Activated T-cell treated with anti-CD3 and anti-CD28 coated beads, Interleukin-2, amount 50 U/mL, for 24 hours (primary cell): ENCODE measurements at places on chromosomes 6 and 20.

GRCh38 chr20:41692479-41693135, 74.4 kb upstream of the CHD6 start:
- peak; percentile 84 for DNase-seq
- H3K4me3 ChIP-seq: peak overlapping the region; percentile 86
- peaks cover 16% of the 10 kb centered on the region for H3K4me1 ChIP-seq
- H3K27me3 ChIP-seq: peaks cover 3% of the 10 kb centered on the region

GRCh38 chr6:152226119-152226518, 411.0 kb downstream of the SYNE1 start:
- H3K4me1 ChIP-seq: peaks cover 10% of the 10 kb centered on the region
- peak overlapping the region; percentile 52 for H3K27ac ChIP-seq
- peaks cover 64% of the 10 kb centered on the region for H3K36me3 ChIP-seq
- no peaks in the 10 kb centered on the region for H3K27me3 ChIP-seq

- H3K36me3 ChIP-seq: no peaks in the 10 kb centered on the region
- H3K4me1 ChIP-seq: no peaks in the 10 kb centered on the region
- H3K27me3 ChIP-seq: peaks cover 12% of the 10 kb centered on the region
- no peak overlapping the region for H3K27ac ChIP-seq
- DNase-seq: no peak
Observed at GRCh38 chr6:107466062-107466461, 6.7 kb upstream of the PDSS2 start.

DNA sequence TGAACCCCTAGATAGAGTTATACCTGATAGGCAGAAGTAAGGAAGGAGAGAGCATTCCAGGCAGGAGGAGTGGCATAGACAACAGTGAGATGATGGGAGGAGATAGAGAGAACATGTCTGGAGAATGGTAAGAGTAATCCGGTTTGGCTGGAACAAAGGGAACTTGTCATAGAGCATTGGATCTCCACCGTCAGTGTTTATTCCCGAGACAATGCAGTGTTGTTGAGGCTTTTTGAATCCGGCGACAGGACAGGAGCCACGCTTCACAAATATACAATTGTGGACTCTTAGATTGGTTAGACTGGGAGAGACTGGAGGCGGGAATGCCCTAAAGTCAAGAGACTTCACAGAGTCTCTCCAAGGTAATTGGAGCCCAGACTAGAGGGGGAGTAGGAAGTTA, 119.8 kb downstream of the ANKS1A start:
- no peak for DNase-seq
- H3K27ac ChIP-seq: no peak overlapping the region
- H3K27me3 ChIP-seq: no peaks in the 10 kb centered on the region
- peaks cover 5% of the 10 kb centered on the region for H3K36me3 ChIP-seq
- H3K4me3 ChIP-seq: no peak overlapping the region
- peaks cover 11% of the 10 kb centered on the region for H3K4me1 ChIP-seq

- H3K4me3 ChIP-seq: no peak overlapping the region
- DNase-seq: peak; percentile 76
- peaks cover 17% of the 10 kb centered on the region for H3K36me3 ChIP-seq
- H3K27me3 ChIP-seq: peaks cover 46% of the 10 kb centered on the region
- H3K4me1 ChIP-seq: peaks cover 45% of the 10 kb centered on the region
- no peak overlapping the region for H3K27ac ChIP-seq
Observed at GRCh38 chr6:44268095-44268628, 2.1 kb upstream of the TMEM151B start.

- peak overlapping the region; percentile 65 for H3K4me3 ChIP-seq
- H3K27ac ChIP-seq: peak overlapping the region; percentile 98
- DNase-seq: peak; percentile 52
- H3K36me3 ChIP-seq: peaks cover 98% of the 10 kb centered on the region
- no peaks in the 10 kb centered on the region for H3K27me3 ChIP-seq
Observed at GRCh38 chr6:30735668-30736314, 6.7 kb downstream of the FLOT1 start.

GRCh38 chr6:25366903-25367545, 87.8 kb downstream of the CARMIL1 start:
- peak overlapping the region; percentile 82 for H3K27ac ChIP-seq
- no peaks in the 10 kb centered on the region for H3K36me3 ChIP-seq
- peak; percentile 47 for DNase-seq
- H3K4me1 ChIP-seq: peaks cover 63% of the 10 kb centered on the region
- H3K27me3 ChIP-seq: no peaks in the 10 kb centered on the region

DNA sequence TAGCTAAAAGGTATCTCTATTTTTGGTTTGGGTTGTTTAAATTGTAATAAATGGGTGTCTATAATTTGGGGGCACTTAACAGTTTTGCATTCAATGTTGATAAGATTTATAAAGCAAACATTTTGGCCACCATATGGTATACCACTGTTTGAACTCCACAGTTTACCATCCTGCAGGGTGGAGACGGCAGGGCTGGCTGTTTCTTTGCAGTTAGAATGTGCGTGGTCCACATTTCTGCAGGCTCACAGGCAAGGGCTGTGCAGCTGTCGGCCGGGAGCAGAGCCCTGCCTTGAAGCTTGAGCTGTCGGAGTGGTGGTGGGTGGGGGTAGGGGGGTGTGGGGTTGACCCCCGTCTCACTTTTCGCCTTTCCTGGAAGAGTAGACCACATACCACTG, 135.9 kb downstream of the CDH4 start:
- H3K27ac ChIP-seq: no peak overlapping the region
- no peak for DNase-seq
- H3K36me3 ChIP-seq: no peaks in the 10 kb centered on the region
- no peak overlapping the region for H3K4me3 ChIP-seq
- H3K27me3 ChIP-seq: peaks cover 10% of the 10 kb centered on the region
- H3K4me1 ChIP-seq: no peaks in the 10 kb centered on the region

GRCh38 chr20:8778387-8778786, 290.5 kb upstream of the PLCB4 start:
- no peak overlapping the region for H3K27ac ChIP-seq
- peaks cover 1% of the 10 kb centered on the region for H3K36me3 ChIP-seq
- no peak for DNase-seq
- H3K4me1 ChIP-seq: no peaks in the 10 kb centered on the region
- H3K27me3 ChIP-seq: no peaks in the 10 kb centered on the region

GRCh38 chr6:31785475-31785874, 8.3 kb upstream of the VWA7 start:
- no peak for DNase-seq
- H3K4me1 ChIP-seq: peaks cover 3% of the 10 kb centered on the region
- H3K27me3 ChIP-seq: no peaks in the 10 kb centered on the region
- H3K27ac ChIP-seq: no peak overlapping the region

GRCh38 chr6:110101885-110102284, 77.6 kb downstream of the WASF1 start:
- DNase-seq: no peak
- no peaks in the 10 kb centered on the region for H3K27me3 ChIP-seq
- no peaks in the 10 kb centered on the region for H3K4me1 ChIP-seq
- H3K27ac ChIP-seq: no peak overlapping the region
- H3K4me3 ChIP-seq: no peak overlapping the region

GRCh38 chr6:27838945-27839625, 73.1 kb downstream of the OR2B2 start:
- H3K27ac ChIP-seq: no peak overlapping the region
- H3K4me3 ChIP-seq: no peak overlapping the region
- peaks cover 5% of the 10 kb centered on the region for H3K36me3 ChIP-seq

DNA sequence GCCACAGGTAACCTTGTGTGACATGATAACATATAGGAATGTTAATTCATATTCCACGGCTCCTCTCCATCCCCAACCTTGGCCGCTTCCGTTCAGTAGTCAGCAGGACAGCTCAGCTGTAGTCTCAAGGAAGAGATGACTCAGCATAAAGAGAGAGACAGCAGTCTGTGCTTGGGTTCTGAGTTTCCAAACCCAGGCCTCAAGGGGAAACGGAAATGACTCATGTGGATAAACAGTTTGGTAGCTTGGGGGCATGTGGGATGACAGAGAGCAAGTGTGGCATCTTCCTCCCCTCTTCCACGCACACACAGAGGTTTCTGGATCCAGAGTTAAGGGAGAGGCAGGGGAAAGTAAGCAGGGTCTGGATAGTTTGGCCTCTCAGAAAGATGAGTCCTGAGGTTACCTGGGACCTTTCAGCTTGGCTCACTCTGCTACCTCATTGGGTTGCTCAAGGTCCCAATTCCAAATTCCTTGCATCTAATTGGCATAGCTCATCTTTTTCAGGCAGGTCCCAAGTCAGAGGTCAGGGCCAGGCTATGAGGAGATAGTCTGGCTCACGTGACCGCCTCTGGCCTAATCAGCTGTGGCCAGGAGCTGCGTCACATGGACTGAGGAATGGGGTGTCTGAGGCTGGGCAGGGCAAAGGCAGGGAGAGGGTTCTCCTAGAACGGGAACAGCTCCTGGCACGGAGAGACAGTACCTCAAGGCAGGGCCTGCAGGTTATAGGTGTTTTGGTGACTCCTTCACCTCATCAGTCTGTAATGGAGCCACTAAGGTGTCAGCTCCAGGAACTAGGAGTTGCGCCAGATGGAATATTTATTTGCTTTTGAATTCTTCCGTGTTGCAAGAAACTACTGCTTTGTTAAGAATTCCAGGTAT, 36.5 kb upstream of the MLN start:
- H3K36me3 ChIP-seq: no peaks in the 10 kb centered on the region
- peak overlapping the region; percentile 78 for H3K27ac ChIP-seq
- no peak overlapping the region for H3K4me3 ChIP-seq
- H3K4me1 ChIP-seq: peaks cover 19% of the 10 kb centered on the region
- DNase-seq: peak; percentile 55
- no peaks in the 10 kb centered on the region for H3K27me3 ChIP-seq

DNA sequence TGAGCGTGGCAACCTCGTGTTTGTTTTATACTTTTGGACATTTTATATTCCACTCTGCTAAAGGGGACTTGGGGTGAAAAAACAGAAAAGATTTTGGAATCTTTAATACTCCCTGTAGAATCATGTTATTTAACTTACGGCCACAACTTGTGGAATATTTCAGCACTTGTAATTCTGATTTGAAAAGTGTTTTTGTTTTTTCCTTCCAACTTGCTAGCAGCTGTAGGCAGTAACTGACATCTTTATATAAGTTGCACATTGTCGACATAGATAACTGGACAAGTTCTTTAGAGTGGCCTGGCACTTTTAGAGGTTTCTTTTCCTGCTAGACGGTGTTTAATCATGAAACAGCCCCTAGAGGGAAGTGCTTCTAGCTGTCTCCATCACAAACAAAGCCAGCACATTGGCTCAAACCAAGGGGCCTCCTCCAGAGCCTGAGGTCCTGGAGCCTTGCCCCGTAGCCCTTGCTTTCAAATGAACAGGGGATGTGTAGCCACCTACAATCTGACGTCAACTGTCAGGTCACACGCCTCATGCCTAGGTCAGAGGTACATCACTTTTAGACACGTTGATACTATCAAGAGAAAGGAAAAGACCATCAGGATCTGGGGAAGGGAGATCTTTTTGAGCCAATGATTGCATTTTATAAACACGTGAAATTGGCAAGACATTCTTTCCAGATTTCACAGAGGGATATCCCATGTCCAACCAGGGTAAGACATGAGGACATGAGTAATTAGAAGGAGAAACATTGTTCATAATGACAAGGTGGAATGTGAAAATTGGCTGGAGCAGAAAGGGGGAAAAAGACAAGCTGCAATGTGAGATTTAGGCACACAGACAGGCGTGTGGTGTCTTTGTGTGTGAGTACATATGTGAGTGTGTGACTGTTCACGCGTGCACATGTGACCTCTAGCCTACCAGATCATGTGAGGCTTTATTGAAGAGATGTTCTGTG, 92.1 kb downstream of the TXNDC5 start:
- no peaks in the 10 kb centered on the region for H3K4me1 ChIP-seq
- peaks cover 13% of the 10 kb centered on the region for H3K27me3 ChIP-seq
- H3K4me3 ChIP-seq: no peak overlapping the region
- no peak for DNase-seq

GRCh38 chr6:97053643-97054411, 129.3 kb downstream of the KLHL32 start:
- H3K27ac ChIP-seq: no peak overlapping the region
- H3K27me3 ChIP-seq: no peaks in the 10 kb centered on the region
- H3K4me1 ChIP-seq: peaks cover 15% of the 10 kb centered on the region
- H3K4me3 ChIP-seq: no peak overlapping the region

DNA sequence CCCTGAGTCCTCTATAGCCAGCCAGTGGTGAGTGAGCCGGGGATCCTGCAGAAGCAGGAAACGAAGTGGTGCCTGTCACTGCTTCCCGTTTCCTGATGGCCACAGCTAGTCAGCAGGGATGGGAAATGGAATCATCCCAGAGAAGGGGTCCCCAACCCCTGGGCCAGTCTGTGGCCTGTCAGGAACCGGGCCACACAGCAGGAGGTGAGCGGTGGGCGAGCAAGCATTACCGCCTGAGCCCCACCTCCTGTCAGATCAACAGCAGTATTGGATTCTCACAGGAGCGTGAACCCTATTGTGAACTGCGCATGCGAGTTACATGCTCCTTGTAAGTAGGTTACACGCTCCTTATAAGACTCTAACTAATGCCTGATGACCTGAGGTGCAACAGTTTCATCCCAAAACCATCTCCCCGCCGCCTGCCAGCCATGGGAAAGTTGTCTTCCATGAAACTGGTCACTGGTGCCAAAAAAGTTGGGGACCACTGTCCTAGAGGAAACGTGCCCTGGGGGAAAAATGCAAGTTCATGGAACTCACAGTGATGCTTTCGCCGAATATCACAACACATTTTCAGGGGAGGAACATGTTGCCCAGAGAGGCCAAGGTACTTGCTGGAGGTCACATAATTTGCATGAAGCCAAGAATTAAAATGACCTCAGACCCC, 113.8 kb downstream of the JPH2 start:
- no peaks in the 10 kb centered on the region for H3K36me3 ChIP-seq
- no peak overlapping the region for H3K27ac ChIP-seq
- H3K27me3 ChIP-seq: no peaks in the 10 kb centered on the region
- DNase-seq: no peak
- H3K4me3 ChIP-seq: no peak overlapping the region

DNA sequence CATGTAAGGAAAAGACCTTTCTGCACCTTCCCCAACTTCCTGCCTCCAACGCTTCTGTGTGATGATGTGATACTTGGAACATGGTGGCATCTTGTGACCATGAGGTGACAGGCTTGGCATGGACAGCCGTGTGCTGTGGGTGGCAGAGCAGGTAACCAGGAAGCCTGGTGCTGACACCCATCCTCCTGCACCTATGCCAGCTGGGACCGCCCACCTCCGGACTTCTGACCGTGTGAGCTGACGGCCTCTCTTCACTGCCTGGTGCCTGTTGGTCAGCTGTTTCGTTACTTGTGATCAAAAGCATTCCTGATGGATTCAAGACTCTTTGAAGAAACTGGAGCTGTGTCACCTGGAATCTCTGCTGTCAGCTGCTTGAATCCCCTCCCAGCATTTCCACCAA, 70.3 kb downstream of the TMEM242 start:
- no peak overlapping the region for H3K27ac ChIP-seq
- no peaks in the 10 kb centered on the region for H3K4me1 ChIP-seq
- no peaks in the 10 kb centered on the region for H3K27me3 ChIP-seq
- H3K4me3 ChIP-seq: no peak overlapping the region

DNA sequence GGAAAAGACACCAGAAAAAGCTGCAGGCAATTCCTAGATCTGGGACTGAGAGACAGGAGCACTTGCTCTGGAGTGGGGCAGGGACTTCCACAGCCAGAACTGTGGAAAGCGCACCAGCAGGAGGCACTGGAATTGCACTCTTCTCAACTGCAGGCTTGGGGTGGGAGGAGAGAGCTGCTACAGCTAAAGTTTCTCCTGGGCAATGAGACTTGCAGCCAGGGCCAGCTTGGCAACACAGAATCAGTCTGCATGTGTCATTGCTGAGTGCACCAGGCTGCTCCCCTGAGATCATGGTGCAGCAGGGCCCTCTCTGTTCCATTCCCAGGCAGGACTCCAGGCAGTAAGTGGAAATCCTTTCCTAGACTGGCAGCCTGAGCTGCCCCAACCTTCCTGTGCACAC, 145.8 kb downstream of the INSM1 start:
- H3K36me3 ChIP-seq: peaks cover 94% of the 10 kb centered on the region
- DNase-seq: no peak
- H3K4me1 ChIP-seq: peaks cover 3% of the 10 kb centered on the region
- H3K27ac ChIP-seq: no peak overlapping the region
- H3K27me3 ChIP-seq: no peaks in the 10 kb centered on the region
